ENCODE measurements at places on chromosomes 5 and 9. TPM values are rescaled to one million over a fixed set of nuclear protein-coding genes. Genes with fewer than 3 reads are reported as not detected.

TLR4 gene
- total RNA-seq, result 0.07 TPM

ACTBL2 gene
- total RNA-seq, result 0.08 TPM

FAM163B gene
- total RNA-seq, result not detected

GLE1 gene
- total RNA-seq, result 30.1 TPM

LRRTM2 gene
- not detected for total RNA-seq

CCDC192 gene
- not detected for total RNA-seq

GNAQ gene
- 16.6 TPM for total RNA-seq

ADRB2 gene
- 0.92 TPM for total RNA-seq

ADGRD2 gene
- not detected for total RNA-seq

TNFSF8 gene
- total RNA-seq, result not detected

TBC1D2 gene
- total RNA-seq, result 8.8 TPM

CD274 gene
- total RNA-seq, result 1.4 TPM

CBY3 gene
- not detected for total RNA-seq

SLC25A2 gene
- not detected for total RNA-seq

PDE6A gene
- 0.42 TPM for total RNA-seq

Measured in A549 treated with Mapracorat at 1 μM for 4 hours (cell line).